ENCODE measurements at places on chromosomes 13 and 19.

DNA sequence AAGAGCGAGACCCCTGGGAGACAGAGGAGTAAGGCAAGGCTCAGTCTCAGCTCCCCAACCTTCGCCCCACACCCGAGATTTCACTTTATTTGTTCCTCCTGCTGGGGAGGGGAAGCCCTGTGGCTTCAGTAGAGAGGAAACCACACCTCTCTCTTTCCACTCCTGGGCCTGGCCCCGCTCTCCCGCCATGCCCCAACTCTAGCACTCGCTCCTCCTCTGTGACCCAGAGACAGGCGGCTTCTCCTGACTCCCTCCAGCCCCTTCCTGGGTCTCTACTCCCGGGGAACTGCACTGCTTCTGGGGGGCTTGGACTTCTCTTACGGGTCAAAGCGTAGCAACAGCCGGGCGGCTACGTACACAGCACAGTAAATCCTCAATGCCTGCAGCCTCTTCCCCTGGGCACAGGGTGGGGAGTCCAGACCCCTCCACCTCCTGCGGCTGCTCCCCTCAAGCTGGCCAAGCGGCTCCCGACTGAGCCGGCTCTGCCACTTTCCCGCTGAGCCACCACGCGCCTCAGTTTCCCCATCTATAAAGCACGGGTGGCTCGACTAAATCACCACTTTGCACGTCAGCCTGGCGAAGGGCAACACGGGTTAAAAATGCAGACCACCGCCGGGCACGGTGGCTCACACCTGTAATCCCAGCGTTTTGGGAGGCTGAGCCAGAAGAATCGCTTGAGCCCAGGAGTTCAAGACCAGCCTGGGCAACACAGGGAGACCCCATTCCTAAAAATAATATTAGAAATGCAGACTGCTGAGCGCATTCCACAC lies 1.4 kb downstream of the RNF126 start:
- peak; percentile 55 for DNase-seq

DNA sequence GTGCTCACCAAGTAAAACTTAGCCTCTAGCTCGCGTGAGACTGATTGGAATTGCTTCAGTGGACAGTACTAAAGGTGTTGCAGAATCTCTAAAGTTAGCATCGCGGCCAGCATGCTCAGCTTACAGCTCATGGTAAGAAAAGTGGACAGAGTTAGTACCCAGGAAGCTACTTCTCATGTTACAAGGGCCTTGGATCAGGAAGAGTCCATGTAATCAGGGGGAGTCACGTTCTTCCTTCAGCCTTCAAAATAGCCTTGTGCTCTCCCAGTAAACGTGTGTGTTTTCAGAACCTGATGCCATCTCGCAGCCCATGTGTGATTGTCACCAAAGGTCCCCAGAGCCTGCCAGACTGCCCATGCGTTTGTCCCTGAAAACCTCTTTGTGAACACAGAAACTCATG lies 195.8 kb upstream of the RNF113B start:
- DNase-seq: no peak

GRCh38 chr13:75452564-75452963 lies 29.4 kb downstream of the TBC1D4 start:
- DNase-seq: no peak

- no peak for DNase-seq
Measured at GRCh38 chr19:24057144-24057543, 29.8 kb upstream of the ZNF254 start.

GRCh38 chr19:7970716-7971448 lies 27.4 kb upstream of the TIMM44 start:
- DNase-seq: no peak

DNA sequence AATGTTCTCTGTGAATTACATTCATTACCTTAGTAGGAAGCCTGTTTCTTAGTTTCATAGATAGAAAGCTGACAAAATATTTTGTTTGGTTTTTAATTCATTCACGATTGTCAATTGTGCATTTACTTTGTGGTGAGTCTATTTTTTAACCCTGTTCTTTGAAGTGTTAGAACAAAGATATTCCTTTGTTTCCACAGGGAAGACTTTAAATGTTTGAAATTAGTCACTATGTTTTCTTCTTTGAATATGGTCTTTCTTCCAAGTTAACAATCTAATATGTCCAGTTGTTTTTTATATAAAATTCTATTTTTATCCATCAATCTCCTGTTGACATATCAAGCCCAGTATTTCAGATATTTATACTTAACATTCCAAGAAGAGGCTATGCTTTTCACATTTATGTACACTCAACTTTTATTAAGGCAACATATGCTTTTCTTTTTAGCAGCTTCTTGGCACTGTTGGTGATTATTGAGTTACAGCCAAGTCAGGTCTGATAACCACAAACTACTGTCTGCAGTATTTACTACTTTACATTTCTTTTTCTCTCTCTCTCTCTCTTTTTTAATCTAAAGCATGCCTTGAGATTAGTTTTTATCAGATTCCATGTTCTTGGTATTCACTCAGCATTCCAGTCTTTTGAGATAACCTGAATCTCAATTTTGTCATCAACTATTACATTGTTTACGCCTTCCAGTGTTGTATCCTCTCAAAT lies 812.8 kb upstream of the SLC10A2 start:
- DNase-seq: no peak

DNA sequence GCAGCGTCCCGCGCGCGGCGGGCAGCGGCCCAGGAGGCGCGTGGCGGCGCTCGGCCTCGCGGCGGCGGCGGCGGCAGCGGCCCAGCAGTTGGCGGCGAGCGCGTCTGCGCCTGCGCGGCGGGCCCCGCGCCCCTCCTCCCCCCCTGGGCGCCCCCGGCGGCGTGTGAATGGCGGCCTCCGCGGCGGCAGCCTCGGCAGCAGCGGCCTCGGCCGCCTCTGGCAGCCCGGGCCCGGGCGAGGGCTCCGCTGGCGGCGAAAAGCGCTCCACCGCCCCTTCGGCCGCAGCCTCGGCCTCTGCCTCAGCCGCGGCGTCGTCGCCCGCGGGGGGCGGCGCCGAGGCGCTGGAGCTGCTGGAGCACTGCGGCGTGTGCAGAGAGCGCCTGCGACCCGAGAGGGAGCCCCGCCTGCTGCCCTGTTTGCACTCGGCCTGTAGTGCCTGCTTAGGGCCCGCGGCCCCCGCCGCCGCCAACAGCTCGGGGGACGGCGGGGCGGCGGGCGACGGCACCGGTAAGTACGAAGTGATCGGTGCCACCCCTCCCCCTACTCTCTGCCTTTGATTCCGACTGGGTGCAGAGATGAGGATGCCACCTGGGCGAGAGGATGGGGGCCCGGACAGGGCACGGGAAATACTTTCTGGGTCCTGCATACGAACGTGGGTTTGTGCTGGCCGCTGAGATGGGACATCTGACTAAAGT lies 874 bp downstream of the TRIM28 start:
- DNase-seq: no peak

DNA sequence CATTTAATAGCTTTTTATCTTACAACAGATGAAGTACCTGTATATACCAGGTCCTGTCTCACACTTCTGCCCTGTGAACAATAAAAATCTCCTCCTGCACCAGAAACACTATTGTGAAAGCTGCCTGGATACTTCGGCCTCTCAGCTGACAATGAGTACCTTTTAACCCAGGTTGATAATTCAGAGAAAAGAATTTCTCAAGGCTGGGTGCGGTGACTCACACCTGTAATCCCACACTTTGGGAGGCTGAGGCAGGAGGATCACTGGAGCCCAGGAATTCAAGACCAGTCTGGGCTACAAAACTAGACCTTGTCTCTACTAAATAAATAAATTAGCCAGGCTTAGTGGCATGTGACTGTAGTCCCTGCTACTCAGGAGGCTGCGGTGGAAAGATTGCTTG lies 65.3 kb upstream of the TM9SF2 start:
- no peak for DNase-seq

DNA sequence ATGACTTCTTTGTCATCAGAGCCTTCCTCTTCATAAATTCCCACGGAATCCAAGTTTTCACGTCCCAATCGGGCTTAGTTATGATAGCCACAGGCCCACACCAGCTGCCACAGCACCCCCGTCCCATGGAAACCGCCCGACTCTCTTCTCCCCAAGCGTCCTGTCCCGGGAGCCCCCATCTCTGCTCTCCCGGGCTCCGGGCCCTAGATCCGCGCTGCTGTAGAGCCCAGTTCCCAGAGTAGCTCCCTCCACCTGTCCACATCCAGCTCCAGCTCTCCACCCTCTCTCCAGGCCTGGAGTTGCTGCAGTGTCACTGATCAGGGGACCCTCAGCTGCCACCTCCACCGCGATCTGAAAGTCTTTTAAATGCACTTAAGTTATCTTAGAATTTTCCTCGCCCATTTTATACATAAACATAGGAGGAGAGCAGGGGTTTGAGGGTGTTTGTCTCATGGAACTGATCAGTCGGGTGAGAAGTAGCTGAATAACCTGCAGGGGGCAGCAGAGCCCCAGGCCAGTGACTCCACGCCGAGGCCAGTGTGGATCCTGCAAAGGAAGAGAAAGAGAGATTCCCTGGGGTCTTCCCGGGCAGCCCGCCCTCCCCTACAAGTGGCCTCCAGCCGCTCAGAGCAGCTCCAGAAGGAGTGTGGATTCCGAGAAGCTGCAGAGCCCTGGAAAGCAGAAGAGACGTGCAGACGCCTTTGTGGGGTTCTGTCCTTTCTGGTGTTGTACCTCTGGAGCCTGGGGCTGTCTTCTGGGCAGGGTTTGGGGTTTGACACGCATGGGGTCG lies 1.1 kb upstream of the ZNF763 start:
- peak; percentile 62 for DNase-seq

- no peak for DNase-seq
Measured at GRCh38 chr19:30873691-30874090, 475.5 kb downstream of the TSHZ3 start.

GRCh38 chr19:19652482-19653295 lies 9.2 kb upstream of the GMIP start:
- DNase-seq: no peak

GRCh38 chr19:5181329-5181728 lies 159.3 kb downstream of the PTPRS start:
- no peak for DNase-seq

DNA sequence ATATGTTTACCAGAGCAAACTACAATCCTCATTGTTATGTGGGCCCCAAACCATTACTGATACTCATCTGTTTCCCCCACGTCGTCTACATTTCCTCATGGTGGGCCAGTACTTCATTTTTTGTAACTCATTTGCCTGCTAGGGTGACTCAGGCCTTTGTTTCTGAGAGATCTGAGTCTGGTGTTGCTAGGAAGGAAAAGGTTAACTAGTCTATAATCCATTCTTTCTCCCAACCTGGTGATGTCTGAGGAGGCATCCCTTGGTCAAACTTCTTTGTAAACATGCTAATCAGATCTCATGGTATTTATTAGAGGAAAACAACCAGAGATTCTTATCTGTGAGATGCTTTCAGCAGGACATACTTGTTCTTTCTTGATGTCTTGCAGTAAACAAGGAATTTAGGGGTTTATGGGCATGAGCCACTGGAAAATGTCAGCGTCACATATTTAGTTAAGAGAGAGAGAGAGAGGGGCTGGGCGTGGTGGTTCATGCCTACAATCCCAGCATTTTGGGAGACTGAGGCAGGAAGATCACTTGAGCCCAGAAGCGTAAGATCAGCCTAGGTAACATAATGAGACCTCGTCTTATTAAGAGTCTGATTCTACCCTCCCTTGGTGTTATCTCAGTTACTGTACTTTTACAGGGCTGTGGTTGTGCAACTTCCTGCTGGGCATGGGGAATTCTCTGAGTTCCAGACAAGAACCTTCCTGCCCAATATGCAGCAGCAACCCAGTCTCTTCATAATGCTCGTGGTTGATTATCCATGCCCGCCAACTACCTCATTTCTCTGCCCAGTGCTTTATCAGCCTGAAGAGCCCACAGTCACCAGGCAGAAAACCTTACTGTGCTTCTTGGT lies 9.7 kb upstream of the DPRX start:
- no peak for DNase-seq

DNA sequence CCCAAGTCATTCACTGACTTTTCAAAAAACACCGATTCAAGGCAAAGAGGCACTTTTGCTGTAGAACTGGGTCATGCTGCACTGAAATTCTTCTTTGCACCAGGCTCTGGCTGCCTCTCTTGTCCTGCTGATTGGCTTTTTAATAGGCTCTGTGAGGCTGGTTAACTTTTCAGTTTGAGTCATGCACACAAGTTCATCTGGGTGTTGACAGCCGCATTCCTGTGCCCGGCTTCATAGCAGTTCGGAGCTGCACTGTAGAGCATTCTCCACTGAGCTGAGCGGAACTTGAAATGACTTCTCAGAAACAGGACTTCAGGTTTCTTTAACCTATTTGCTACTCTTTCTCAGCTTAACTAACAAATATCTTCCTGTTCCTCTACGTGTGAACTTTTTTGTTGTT lies 978.3 kb downstream of the UQCRFS1 start:
- no peak for DNase-seq

DNA sequence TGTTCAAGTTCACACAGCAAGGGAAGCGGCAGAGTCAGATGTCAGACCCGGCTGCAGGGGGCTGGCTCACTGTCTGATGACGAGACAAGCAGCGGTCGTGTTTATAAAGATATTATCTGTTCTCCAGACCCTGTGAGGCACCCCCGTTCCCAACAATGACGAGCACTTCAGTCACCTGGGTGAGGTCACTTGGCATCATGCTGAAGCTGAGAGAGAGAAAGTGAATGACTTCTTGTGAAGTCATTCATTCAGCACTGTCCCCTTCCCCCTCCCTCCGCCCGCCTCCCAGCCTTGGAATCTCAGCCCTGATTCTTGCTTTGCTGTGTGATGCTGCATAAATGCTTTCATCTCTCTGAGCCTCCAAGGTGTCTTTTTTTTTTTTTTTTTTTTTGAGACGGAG lies 4.9 kb upstream of the LYPD3 start:
- peak; percentile 32 for DNase-seq

GRCh38 chr13:76889254-76889653 lies 3.0 kb upstream of the KCTD12 start:
- no peak for DNase-seq

DNA sequence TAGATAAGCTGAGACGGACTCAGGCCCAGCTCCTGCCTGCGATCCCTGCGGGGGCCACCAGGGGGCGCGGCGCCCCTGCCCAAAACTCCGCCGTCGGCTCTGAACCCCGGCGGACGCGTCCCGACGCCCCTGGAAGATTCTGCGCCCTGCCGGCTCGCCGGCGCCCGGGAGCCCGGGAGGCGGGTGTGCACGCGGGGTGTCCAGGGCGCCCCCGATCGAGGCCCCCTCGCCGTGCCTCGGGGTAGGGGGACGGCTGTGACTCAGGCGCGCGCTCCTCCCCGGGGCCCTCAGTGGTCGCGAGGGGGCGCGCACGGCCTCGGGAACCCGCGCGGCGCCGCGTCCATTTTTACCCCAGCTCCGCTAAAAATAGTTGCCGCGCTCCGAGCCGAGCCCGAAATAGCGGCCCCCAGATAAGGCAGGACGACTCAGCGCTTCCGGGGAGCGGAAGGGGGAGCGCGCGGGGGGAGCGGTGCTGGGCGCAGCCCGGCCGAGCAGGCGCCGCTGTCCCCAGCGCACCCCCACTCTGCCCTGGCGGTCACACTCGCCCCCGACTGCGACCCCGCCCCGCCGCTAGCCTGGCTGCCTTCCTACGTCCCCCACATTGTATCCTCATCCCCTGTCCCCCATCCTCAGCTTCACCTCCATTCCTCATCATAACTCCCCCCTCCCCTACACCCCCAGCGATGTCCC lies 16.0 kb upstream of the ERCC1 start:
- DNase-seq: peak; percentile 78

- DNase-seq: no peak
Measured at GRCh38 chr19:16301999-16302694, 22.5 kb upstream of the KLF2 start.
